ENCODE measurements at places on chromosomes 4 and X.

- DNase-seq: no peak
Observed at GRCh38 chr4:67725132-67725531, 24.2 kb upstream of the UBA6 start.

DNA sequence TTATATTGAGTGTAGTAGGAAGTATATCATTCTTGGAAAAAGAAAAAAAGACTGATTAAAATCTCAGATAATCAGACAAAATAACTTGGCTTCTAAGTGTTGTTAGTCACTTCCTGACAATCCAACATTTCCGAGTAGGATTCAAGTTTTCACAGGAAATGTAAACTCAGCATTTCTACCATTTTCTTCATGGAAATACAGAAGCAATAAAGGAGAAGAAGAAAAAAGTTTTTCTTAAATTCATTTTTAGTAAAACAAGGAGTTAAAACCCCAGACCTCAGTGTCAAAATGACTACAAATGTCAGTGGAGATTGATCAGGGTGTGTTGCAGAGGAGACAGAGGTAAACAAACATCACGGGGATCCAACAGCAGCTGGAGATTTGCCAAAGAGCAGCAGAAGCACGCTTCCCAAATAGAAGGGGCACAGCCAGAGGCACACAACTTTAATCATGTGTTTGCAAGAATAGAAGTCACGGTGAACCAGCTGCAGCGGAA is 129.3 kb upstream of the FAM9B start:
- DNase-seq: no peak

DNA sequence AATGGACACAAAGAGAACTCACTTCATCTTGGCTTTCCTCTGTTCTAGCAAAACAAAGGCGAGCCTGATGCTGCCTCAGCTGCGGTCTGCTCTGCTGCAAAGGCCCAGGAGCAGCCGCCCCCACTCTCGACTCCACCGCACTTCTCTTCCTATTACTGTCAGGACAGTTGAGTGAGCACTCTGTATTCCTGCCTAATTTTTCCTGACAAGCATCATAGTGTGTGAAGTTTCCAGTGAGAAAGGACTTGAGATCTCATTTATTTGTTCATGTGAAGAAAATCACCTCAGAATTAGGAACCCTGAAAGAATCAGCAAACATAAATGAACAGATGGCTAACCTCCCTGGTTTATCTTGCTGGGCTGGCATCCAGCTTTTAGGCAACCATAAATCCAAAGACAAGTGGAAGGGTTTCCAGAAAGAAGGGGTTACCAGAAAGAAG is 15.6 kb downstream of the SCARB2 start:
- DNase-seq: peak; percentile 48

DNA sequence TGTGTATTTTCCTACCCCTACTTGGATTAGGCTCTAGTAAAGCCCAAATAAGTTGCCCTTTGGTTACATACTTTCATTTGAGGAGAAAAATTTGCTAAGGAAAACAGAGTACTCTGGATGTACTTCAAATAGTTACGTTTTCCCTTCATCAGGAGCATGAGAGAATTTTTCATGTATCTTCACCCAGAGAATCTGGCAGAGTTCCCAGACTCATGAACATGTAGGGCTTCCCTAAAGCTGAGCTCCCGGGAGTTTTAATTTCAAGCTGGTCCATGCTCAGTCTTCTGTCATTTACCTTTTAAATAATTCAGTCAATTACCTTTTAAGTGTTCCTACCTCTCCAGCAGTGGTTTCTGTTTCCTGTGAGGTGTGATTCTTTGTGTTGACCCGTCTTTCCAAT is 367.5 kb upstream of the GRID2 start:
- DNase-seq: no peak

DNA sequence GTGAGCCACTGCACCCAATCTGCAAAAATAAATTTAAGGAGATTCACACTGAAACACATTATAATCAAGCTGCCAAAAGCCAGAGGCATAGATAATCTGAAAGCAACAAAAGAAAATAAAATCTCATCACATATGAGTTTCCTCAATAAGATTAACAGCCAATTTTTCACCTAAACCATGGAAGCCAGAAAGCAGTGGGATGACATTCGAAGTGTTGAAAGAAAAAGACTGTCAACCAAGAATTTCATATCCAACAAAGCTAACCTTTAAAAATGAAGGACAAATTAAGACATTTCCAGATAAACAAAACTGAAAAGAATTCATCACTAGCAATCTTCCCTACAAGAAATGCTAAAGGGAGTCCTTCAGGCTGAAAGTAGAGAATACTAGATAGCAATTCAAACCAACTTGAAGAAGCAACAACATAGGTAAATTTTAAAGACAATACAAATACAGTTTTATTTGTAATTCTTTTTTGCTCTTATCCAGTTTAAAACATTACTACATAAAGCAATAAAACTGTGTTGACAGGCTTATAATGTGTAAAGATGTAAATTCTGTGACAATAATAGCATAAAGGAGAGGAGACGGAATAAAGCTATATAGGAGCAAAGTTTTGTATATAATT is 23.1 kb upstream of the KLHL8 start:
- DNase-seq: no peak
